ENCODE measurements at places on chromosomes 16 and 17.

GRCh38 chr16:85645021-85645589, 32.0 kb downstream of the GSE1 start:
- peak; percentile 57 for DNase-seq

- DNase-seq: peak; percentile 52
These were observed 4.6 kb upstream of the EMP2 start for GRCh38 chr16:10584981-10585438.

DNA sequence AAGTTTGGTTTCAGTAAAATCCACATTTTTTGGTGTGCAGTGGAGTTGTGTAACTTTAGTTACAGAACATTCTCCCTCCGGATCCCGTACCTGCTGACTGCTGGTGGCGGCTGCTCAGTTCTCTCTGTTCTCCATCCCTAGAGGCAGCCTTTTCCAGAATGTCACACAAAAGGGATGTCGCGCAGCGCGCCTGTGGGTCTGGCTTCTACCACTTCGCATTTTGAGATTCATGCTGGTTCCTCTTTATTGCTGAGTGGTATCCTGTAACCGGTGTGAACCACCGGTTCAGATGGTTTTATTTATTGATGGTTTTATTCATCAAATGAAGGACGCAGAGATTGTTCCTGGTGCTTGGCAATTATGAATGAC, 981 bp upstream of the CEP131 start:
- DNase-seq: no peak

DNA sequence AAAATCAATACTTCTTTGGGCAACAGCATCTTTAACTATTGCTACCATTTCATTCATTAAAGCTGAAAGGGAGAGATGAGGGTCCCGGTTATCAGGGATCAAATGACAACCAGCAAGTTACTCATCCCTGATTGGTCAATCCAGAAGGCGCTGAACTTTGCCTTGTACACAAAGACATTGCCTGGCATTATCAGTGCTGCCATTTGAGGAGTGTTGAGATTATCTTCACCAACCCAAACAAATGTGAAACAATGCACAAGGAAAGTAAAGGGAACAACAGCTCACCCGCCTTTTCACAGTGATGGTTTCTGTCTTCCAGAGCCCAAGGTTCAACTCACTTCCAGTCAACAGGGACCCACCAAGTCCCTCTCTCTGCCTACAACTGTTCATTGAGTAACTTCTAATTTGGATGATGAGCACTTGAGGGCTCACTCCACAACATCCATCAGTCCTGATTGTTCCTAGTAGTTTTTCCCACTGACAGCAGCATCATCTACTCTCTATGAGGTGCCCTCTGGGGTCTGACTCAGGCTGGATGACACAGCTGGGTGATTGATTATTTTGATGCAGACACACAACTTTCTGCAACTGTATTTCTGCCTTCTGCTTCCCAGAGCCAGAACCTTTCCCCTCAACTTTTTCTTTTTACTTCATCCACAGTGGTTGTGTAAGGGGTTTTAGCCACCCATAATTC, 32.0 kb downstream of the LYRM9 start:
- peak; percentile 20 for DNase-seq

- DNase-seq: no peak
These were observed 202.3 kb upstream of the CIBAR2 start for GRCh38 chr16:85314512-85314971.

DNA sequence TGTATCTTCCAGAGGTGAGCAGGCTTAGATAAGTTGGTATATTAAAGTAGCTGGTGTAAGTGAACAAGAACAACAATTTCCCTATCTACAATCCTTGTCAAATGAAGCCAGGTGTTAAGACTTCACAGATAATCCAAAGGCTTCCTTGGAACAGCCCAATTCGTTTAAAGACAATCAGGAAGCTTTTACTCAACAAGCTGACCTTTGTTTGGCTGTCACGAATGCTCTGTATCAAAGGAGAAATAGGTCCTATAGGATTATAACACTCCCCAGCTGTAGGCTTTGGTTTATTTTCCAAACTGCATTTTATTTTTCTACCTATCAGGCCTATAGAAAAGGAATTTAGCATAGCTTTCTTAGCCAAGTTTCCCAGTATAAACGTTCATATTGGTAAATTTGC, 766.5 kb upstream of the GOT2 start:
- DNase-seq: no peak

DNA sequence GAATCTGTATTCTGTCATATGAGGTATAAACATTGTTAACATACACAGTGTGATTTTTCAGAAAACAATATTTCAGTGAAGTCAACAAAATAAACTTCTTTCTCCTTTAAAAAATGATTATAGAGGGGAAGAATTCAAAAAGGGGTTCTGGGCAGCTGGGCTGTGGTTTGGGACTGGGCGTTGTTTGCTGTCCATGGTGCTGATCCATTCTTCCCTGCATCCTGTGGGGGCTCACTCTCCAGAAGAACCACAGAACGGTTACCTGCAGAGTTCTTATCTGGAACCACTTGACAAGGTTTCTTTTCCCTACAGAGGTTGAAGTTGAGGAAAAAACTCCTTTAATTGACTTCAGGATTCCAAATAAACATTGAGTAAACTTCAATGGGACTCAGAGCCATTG, 1091.0 kb downstream of the CDH8 start:
- DNase-seq: no peak

GRCh38 chr16:86642087-86642486, 63.7 kb downstream of the FOXL1 start:
- DNase-seq: no peak

GRCh38 chr16:69311533-69312387, 610 bp downstream of the VPS4A start:
- DNase-seq: peak; percentile 42

- no peak for DNase-seq
These were observed 3.6 kb upstream of the HS3ST3B1 start for GRCh38 chr17:14297161-14297851.

DNA sequence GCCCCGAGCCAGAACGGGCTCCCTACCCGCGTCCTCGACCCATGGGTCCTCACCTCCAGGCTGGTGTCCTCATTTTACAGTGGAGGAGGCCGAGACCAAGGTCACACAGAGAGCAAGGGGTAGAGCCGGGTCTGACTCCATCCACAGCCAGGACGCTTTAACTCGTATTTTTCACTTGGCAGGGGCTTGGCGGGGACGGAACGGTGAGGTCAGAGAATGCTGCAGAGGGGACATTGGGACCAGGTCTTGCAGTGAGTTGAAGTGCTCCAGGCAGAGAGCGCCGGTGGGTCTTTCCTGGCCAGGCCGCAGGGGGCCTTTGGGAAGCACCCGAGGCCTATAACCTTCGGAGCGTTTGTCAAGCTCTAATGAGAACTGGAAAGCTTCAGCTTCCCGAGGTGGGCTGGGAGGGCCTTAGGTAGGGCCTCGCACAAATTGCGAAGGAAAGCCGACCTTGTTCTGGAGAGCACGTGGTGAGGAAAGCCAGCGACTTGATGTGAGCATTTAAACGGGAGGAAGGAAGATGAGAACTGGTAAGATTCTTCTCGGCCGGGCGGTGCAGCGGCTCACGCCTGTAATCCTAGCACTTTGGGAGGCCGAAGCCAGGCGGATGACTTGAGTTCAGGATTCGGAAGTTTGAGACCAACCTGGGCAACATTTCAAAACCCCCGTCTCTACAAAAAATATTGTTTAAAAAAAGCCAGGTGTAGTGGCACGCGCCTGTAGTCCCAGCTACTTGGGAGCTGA, 908 bp upstream of the CLUH start:
- DNase-seq: no peak

GRCh38 chr17:78818932-78819331, 21.7 kb downstream of the USP36 start:
- DNase-seq: no peak

- DNase-seq: no peak
These were observed 51.7 kb upstream of the LGALS9 start for GRCh38 chr17:27579304-27579703.

GRCh38 chr17:72069586-72070202, 51.1 kb upstream of the SOX9 start:
- DNase-seq: no peak

DNA sequence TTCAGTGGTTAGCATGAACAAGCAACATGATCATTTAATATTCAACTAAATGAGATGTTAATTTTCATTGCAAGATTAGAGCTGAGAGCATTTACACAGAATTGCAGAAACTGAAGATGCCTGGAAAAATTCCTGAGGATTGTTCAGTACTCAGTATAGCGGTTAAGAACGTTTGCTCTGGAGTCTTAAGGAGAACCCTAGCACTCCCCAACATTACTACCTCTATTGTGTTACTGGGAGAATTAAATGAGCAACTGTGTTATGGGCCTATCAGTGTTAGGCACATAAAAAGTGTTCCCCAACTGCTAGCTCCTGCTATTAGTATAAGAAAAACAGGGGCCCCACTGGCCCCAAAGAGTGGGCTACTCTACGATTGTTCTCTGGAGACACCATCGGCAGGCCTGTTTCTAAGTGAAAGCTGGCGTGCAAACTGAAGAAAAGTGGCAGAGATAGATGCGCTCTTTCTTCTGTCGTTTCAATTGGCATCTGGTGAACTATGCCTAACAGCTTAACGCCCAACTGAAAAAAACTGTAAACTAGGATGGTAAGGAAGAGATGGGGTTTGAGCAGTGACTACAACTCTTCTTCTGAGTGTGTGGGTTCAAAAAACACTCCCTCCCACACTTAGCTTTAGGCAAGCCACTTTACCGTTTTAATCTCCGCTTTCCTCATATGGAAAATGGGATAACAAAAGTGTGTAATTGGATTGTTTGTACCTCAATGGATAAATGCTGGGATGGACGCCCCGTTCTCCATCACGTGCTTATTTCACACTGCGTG, 1.3 kb downstream of the CDR2 start:
- no peak for DNase-seq

- DNase-seq: no peak
These were observed 7.6 kb upstream of the PGAP6 start for GRCh38 chr16:389352-389751.

DNA sequence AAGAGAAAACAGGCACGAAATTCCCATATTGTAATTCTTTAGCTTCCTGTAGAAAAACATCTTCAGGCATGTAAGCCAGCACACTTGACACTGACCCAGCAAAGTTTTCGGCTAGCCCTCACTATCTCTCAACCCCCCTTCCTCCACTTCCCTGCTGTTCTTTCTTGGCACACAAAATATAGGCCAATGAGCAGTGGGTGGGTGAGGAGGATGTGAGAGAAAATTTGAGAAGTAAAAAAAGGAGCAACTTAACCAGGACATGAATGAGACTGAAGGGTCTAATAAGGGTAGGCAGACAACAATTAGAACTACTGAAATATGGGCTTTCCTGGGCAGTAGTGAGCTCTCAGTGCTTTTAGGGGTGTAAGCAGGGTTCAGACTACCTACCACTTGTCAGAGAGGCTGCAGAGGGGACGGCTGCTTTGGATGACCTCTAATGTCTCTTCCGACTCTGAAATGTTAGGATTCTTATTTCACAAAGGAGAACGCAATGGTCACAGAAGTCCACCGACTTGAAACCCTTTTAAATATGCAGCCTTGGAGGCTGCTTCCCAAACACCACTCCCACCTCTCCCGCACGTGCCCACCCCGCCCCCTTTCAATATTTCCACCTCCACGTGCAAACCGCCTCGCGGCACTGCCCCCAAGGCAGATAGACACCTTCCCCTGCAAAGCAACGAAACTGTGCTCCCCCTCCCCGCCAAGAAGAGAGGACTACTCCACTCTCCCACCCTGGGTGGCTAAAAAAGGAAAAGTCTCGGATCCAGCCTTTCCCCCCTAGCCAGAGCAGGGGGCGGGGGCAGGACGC, 889 bp downstream of the MBTD1 start:
- DNase-seq: no peak

- DNase-seq: no peak
These were observed 26.5 kb upstream of the ZNF469 start for GRCh38 chr16:88356124-88356726.

DNA sequence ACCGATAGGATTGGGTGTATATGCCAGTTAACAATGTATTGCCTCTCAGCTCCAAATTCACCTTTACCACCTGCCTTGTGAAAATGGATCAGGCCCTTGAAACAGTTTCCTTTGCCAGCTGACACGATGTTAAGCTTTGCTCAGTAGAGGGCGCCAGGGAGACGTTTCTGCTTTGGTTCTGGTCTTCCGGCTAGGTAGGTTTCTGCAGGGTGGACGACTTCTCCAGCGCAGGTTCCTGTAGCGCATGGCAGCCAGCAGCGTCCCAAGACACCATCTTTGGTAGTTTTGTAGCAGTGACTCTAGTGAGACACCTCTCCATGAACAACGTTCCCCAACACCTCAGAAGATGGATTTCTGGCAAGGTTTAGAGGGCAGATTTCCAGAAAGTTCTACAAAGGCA, 24.0 kb downstream of the SYCE1L start:
- no peak for DNase-seq

DNA sequence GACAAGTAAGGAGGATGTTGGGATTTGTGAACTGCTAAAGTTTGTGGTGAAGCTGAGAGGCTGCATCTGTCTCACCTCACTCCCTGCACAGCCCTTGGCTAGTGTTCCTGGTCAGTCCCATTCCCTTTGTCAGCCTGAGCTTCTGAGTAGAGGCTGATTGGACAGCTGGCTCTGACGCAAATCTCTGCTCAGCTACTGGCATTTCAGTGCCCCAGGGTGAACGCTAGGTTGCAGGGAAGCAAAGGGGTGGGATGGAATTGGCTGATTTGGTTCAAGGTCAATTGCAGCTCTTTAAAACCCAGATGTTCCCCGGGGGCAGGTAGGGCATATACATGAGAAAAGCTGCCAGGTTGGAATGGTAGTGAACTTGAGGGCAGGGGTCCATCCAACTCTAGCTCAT, 23.1 kb upstream of the CNOT1 start:
- no peak for DNase-seq

GRCh38 chr17:49616601-49617131, 41.0 kb downstream of the NXPH3 start:
- no peak for DNase-seq

DNA sequence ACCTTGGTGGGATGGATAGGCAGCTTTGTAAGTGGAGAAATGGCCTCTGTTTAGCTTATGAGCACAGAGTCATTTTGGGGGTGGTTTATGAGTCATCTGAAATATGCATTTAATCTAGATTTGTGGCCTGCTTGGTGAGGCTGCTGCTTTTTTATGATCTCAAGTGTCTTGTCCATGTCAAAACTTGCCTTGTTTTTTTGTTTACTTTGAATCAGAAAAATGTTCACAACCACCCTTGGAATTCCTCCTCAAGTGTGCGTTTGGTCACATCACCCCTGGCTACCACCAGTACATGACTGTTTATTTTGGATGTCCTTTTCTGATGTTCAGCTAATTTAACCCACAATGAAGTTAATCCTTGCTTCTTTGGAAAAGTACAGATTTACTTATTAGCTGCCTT, 64.6 kb downstream of the FTO start:
- DNase-seq: peak; percentile 99

Data from bronchial epithelial cell (primary cell).